ENCODE measurements at places on chromosomes 12 and 14.

DNA sequence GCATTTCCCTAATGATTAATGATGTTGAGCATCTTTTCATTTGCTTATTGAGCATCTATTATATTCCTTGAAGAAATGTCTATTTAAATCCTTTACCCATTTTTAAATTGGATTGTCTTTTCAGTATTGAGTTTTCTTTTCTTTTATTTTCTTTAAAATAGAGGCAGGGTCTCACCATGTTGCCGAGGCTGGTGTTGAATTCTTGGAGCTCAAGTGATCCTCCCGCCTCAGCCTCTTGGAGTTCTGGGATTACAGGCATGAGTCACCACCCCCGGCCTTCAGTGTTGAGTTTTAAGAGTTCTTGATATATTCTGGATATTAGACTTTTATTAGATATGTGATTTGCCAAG is 73.3 kb upstream of the HECTD1 start:
- DNase-seq = no peak

DNA sequence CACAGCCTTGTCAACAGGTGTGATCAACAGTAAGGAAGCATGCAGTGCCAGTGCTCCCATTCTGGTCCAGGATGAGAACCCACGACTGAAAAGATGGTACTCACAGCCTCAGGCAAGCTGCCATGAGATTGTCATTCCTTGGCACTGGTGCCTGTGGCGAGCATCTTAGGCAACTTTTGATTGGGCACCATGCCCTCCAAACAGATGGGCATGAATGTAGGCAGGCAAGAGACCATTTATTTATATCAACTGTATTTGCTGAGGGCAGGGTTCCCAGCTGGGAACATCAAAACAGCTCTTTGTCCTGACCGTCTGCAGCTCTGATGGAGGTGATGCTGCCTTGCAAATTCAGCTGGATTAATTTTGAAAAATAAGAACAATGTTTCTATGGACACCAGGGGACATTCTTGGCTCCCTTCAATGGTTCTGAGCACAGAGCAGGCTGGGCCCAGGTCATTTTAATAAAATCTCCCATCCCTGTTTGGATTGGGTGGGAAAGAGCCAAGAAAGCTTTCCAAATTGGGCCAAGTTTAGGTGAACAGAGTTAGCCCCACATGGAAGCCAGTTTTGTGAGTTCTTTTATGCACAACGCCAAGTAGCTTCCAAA is 522.5 kb downstream of the RMST start:
- no peak for DNase-seq

DNA sequence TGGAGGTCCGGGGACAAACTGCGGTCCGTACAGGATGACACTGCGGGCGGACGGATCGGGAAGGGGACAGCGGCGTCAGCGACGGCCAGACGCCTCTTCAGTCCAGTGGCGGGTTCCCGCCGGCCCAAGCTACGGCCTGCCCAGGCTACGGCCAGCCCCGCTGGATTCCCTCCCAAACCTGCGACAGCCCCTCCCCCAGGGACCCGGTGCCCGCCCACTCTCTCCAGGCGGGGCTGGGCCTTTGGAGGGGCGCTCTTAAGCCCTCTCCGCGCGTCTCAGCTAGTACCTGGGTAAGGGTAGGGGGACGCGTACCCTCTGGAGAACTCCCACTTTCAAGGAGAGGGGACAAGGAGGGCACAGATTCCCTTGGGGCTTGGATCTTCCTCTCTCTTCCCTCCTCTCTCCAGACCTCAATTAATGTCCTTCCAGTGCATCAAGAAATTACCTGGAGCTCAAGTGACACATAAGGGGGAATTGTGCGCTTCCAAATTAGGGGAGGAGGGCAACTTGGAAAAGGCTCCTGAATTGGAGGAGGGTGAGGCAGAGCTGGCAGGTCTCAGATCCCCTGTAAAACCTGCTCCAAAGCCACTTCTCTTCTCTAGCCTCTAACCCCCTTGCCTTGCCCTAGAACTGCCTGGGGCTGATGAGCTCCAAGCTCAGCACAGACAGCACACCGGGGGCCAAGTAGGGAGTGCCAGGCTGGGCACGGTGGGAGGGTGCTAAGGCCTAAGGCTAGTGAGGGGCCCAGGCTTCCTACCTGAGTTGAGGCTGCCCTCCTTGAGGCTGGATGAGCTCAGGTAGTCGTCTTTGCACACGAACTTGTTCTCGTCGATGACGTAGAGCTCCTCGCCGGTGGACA is 3.1 kb downstream of the LHX5 start:
- DNase-seq = no peak

DNA sequence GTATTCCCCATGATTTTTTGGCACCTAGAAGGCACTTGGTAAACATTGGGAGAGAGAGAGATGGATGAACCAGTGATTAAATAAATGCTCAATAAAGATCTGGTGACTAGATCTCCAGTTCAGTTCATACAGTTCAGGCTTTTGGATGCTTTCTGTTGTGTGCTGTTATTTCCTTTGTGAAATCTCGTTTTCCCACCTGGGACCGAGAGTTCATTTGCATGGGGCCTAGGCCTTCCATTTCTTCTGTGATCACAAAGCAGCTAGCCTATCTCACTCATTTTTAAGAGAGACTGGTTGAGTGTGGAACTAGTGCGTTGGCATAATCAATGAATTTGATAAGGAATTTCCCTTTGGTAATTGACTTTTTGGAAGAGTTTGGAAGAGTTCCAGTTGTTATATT is 104.0 kb downstream of the VRK1 start:
- DNase-seq = no peak

DNA sequence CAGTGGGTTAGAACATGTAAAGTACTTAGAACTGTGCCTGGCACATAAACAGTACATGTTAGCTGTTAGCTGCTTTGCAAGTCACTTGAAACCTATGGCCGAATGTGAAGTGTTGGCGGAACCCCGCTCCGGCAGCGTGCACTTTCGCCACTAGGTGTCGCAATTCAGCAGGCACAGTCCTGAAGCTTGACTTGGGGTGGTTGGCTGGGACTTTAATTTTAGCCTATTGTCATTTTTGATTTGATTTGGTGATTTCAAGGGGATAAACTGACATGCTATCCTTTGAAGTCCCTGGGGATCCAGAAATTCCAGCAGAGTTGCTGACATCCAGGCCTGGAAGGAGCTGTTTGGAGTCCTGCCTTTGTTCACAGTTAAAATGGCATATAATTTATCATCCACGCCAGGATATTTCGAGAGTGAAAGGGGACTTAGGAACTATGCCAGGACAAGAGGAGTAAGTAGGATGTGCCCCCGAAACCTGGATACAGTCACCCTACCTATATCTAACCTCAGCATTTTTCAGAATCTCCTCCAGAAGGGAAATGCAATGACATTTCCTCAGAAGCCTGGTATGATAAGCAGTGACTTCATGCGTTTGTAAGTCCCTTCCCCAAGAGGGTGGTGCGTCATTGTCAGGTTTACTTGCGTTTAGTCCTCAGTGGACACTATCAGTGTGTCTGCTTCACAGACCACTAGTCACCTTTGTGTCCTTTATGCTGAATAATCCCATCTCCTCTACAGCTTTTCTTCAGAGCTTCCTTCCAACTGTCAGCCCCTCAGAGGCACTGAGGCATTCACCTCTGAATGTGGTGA is 3.5 kb upstream of the TSPAN9 start:
- DNase-seq = peak; percentile 85

- no peak for DNase-seq
Observed at GRCh38 chr12:132772606-132773005, 11.0 kb upstream of the ANKLE2 start.

GRCh38 chr12:62770381-62770780 is 164.6 kb downstream of the PPM1H start:
- no peak for DNase-seq

GRCh38 chr12:98736352-98737321 is 91.5 kb downstream of the APAF1 start:
- no peak for DNase-seq

GRCh38 chr14:86654558-86655184 is 1124.7 kb downstream of the FLRT2 start:
- peak; percentile 42 for DNase-seq

GRCh38 chr14:49483268-49483667 is 102.9 kb downstream of the RPS29 start:
- DNase-seq = no peak

DNA sequence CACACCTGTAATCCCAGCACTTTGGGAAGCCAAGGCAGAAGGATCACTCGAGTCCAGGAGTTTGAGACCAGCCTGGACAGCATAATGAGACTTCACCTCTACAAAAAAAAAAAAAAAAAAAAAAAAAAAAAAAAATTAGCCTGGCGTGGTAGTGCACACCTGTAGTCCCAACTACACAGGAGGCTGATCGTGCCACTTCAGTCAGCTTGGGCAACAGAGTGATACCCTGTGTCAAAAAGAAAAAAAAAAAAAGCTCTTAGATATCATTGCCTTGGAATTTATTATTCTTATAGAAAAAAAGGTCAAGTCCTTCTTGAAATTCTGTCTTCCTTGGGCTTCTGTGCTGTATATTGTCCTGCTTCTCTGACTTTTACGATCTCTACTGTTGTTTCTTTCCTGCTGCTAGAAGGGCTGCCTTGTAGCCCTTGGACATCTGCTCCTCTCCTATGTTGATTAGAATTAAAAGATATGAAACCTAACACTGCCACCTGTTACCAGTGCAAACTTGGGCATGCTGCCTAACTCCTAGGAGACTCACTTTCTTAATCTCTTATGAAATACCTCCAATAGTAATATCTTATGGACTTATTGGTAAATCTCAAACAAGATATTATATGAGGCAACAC is 5.7 kb downstream of the TMEM19 start:
- DNase-seq = no peak

DNA sequence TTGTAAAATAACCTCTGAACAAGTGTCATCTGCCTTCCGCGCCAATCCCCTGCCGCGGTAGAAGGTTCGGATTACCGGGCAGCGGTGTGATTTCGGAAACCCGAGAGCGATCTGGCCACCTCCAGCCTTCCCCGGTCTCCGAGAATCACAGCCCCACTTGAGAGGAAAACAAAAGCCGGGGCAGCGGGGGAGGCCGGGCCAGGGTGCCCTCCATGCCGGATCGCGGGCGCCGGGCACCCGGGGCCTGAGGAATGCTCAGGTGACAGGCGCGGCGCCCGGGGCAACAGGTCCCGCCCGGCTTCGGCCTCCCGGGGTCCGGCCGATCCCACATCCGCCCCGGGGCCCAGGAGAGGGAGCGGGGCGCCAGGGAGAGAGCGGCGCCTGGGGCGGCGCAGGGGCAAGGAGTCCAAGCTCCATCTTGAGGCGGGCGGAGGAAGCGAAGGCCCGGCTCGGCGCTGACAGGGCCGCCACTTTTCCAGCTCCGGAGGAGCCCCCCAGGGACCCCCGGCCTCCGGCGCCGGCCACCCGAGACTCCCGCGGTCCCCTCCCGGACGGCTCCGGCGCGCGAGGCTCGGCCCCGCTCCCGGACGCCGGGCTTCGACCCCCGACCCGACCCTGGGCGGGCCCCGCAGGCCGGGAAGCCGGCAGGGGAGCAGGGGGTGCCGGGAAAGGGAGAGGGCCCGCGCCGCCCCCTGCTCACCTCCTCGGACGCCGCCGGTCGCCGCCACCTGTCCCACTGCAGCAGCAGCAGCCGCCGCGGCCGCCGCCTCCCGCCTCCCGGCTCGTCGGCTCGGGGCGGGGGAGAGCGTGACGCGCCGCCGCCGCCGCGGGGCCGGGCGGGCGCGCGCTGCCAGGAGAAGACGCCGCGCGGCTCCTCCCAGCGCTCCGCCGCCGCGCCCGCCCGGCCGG is at the start of gene CLIP1:
Gene CLIP1 (minus strand): TSS at position 849 of the 909 bp plus-strand sequence. CDS start 42,217 bp downstream, outside the sequence.
- DNase-seq = peak; percentile 88

DNA sequence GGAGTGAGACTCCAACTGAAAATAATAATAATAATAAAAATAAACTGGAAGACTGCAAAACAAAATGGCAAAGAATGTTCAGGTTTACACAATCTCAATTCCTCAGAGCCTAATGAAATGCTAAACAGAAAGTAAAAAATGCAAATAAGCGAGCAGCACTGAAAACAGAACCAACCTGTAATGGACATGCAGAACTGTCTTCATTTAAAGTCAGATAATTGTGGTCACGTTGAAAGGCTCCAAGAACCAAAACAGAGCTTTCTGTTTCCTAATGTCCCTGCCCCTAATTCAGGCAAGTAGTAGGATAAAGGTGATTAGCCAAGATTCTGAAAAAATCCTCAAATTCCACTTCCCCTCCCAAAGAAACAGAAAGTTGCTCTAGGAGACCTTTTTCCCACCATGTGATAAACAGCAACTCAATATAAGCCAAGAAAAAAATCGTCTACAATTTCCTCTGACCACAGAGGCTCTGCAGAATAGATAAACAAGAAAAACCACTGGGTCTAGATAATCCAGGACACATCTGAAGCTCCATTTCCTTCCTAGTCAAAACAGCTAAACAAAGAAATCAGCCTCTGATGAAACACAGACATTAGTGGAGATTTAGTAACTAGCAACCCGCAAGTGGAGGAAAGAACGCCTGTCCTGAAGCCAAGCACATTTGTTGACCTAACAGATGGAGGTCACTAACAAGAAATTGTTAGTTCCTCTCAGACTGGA is 3.0 kb downstream of the MIS18BP1 start:
- no peak for DNase-seq

- no peak for DNase-seq
Observed at GRCh38 chr12:119195256-119195655, 16.5 kb downstream of the HSPB8 start.

GRCh38 chr12:105357162-105357691 is 26.7 kb downstream of the C12orf75 start:
- DNase-seq = peak; percentile 60

DNA sequence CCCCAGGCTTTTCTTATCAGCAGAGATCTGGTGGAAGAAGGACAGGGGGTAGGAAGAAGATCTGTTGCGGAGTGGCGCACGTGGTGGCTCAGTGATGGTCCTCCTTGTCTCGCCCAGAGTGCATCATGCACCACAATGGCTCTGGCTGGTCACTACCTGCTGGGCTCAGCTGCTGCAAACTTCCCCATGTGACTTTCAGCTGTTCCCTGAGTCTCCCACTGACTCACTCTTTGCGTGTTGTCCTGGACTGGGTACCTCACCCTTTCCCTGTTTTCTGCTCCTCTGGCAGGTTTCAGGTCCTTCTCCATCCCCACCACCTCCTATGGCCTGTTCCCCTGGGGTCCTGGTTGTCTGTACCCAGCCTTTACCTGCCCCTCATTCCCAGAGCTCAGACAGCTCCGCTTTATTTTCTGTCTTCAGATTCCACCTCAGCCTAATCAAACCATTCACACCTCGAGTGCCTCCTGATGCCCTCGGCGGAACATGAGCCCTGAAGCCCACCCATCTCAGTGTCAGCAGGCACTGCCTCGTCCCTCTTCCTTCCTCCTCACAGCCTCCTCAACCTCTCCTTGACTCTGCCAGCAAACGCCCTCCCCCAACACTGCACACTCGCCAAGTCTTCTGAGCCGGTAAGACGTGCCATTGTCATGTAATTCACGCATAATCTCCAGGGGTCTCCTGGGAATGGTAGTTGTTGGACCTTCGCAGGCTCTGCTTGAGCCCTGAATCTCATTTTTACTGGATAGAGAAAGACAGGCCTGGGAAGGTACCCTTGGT is 1.8 kb downstream of the C1R start:
- DNase-seq = no peak

DNA sequence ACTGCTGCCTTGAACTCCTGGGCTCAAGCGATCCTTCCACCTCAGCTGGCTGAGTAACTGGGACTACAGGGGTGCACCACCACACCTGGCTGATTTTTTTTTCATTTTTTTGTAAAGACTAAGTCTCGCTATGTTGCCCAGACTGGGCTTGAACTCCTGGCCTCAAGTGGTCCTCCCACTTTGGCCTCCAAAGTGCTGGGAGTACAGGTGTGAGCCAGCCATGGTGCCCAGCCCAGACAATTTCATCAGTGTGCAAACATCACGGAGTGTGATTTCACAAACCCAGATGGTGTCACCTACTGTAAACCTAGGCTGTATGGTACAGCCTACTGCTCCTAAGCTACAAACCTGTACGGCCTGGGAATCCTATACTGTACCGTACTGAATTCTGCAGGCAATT is 6.9 kb upstream of the BCL7A start:
- no peak for DNase-seq

- DNase-seq = peak; percentile 69
Observed at GRCh38 chr14:49173765-49174373, 412.3 kb downstream of the RPS29 start.

All from ACHN (cell line).